ENCODE measurements at places on chromosomes 1 and 21.

- DNase-seq = no peak
Observed at GRCh38 chr1:16111771-16112595, 38.5 kb upstream of the FAM131C start.

DNA sequence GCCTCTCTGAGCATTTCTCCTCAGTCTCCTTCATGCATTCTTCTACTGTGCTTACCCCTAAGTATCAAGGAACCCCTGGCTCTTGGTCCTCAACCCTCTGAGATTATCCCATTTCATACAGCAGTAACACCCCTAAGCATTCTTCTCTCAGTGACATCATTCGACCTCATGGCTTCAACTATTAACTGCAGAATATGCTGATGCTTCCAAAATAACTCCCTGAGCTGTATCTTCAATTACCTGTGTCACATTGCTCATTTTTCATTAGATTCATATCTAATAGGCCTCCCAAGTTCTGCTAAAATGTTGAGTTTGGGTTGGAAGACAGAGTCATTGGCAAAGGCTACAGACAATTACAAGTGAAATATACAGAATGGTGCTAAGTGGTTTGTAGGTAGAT is 7.5 kb downstream of the CAPN8 start:
- no peak for DNase-seq

- peak; percentile 21 for DNase-seq
Observed at GRCh38 chr1:184691719-184692324, 62.8 kb downstream of the EDEM3 start.

- no peak for DNase-seq
Observed at GRCh38 chr21:31537872-31538576, 121.5 kb upstream of the SOD1 start.

GRCh38 chr1:10803971-10804820 is 7.8 kb upstream of the CASZ1 start:
- peak; percentile 87 for DNase-seq

- DNase-seq = no peak
Observed at GRCh38 chr1:42319128-42319851, 15.7 kb downstream of the FOXJ3 start.

DNA sequence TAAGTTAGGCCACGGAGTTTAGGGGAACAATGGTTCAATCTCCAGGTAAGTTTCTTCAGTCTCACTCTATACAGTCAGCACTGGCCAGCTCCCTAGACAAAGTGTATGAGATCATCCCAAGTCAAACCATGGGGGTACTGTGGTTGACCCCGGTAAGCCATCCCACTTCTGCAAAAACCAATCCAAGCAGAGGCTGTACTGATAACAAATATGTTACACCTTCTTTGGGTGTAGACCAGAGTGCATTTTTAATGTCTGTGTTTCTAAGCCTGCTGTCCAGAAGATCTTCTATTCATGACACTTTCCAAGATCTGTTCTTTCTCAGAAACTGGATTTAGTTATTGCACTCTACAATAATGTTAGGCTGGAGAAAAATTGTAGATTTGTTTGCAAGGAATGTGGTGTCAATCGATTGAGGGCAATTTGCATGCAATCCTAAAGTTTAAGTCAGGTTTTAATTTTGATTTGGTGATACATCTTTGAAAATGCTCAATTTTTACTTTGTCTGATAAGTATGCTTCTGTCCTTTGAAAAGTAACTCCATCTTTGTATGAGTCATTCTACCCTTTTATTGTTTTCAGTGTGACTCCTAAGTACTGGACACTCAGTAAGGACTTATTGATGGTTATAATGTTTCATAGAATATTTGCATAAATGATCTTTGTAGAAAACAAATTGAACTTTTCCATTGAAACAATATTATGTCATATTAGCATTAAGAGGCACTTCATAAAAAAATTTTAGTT is 152.4 kb downstream of the HLX start:
- DNase-seq = no peak

DNA sequence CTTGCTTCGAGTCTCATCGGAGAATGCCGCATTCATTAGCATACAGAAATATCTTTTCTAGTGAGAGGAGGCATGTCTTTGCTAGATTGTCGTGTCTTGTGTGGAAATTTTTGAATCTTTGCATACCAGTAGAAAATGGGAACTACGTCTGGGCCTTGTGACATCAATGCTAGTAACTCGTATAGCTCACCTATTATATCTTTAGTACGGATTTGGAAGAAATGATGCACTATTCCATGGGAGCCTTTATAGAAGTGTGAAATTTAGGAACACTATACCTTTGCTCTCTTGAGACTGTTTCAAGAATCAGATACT is 835 bp downstream of the UHMK1 start:
- DNase-seq = no peak

Measured in DMS153 (cell line).